ENCODE measurements at places on chromosomes 7 and 10.

- no peak for DNase-seq
These were observed 74.3 kb downstream of the LHPP start for GRCh38 chr10:124535731-124536495.

DNA sequence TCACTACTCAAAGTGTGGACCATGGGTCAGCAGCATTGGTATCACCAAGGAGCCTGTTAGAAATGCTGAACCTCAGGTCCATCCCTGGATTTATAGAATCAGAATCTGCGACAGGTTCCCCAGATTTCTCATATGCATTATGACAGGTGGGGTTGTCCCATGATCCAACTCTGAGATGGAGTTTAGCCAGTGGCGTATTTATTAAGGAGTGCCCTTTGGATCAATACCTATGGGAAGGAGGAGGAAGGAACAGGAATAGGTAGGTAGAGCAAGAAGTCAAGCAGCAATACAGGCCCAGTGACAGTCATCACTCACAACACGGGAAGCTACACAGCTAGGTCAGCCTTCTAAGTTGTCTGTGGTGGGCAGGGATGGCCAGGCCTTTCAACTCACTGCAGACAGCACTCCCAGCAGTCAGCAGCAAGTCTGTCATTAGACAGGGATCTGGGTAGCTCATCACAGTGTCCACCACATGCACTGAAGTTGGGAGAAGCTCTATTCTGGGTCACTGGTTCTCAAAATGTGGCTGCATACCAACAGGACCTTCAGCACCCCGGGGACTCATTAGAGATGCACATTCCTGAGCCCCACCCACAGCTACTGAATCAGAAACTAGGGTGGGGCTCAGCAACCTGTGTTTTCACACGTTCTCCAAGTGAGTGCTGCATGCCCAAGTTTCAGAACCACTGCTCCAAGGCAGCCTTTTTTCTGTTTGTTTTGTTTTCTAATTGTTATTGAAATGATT, 532.3 kb upstream of the GALNT17 start:
- DNase-seq: no peak

DNA sequence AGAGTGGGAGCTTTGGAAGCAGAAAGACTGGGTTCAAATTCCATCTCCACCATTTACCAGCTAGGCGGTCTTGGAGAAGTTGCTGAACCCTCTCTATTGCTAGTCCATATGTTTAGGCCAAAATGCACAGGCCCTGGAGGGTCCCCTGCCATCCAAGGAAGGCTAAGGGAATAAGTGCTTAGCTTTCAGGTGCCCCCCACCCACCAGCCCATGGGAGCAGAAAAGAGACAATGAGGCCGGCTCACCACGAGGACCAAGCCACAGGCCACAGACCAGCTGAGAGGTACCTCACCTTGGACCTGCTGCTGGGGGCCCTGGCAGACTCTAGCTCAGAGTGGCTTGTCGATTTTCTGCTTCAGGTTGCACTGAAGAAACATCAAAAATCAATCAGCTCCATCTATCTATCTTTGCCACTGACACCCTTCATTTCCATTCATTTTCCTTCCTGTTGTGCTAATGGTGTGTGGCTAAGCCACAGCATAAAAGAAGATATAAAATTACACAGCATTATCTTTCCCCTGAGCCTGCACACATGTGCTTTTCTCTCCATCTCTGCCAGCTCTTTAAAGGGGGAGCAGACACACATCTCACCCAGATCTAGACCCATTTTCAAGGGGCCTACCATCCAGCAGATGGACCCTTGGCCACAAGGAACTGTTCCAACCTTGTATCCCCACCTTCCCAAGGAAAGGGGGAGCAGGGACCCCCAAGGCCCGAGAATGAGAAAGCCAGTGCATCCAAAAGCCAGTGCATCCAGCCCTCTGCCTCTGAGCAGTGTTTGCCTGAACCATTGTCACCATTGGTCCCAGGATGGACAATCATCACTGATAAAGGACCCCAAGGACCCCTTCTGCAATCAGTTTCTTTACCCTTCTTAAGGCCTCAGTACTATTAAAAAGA, 65.4 kb downstream of the GRID1 start:
- no peak for DNase-seq

DNA sequence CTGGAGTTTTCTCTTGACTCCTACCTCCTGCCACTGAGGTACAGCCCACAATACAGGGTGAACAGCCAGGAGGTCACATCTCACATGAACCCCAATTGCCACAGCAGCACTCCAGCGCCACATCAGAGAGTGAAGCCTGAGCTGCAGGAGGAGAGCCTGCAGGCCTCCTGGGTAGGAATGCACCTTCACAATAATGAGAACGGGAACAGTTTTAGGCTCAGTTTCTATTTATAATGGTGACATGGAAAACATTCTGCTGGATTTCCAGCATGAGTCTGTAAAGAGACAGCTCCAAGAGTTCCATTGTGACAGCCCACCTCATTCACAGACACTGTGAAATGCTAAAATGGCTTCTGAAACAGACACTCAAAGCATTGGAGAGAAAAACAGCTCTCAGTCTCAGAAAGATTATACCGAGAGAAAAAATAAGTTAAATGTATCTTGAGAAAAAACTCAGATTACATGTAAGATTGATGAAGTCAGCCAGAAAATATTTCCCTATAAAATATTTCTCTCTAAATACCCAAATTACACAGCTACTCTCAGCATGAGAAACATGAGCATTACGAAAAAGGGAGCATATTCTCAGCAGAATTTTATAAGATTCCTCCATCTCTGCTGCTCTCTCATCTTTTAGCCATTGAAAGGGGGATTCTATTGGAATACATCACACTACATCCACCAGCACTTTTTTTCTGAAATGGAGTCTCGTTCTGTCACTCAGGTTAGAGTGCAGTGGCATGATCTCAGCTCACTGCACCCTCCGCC, 11.3 kb downstream of the ZNF680 start:
- no peak for DNase-seq

DNA sequence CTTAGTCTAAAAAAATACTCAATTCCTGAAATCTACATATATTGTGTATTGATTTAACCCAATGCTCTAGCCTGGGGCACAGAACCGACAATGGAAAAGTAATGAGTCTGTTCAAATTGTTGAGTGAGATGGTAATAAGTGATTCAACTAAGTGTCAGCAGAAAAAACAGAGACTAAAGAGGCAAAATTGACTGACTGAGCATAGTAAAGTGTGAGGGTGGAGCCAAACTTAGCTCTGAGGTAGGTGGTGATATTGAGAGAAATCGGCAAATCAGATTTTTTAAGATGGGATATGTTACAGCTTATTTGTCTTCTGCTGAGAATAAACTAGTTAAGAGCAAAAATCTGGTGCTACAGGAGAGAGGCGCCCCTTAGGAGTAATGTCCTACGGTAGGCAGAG, 764.0 kb upstream of the LRRN3 start:
- DNase-seq: no peak

GRCh38 chr10:128025951-128026350, 100.3 kb downstream of the MKI67 start:
- no peak for DNase-seq

DNA sequence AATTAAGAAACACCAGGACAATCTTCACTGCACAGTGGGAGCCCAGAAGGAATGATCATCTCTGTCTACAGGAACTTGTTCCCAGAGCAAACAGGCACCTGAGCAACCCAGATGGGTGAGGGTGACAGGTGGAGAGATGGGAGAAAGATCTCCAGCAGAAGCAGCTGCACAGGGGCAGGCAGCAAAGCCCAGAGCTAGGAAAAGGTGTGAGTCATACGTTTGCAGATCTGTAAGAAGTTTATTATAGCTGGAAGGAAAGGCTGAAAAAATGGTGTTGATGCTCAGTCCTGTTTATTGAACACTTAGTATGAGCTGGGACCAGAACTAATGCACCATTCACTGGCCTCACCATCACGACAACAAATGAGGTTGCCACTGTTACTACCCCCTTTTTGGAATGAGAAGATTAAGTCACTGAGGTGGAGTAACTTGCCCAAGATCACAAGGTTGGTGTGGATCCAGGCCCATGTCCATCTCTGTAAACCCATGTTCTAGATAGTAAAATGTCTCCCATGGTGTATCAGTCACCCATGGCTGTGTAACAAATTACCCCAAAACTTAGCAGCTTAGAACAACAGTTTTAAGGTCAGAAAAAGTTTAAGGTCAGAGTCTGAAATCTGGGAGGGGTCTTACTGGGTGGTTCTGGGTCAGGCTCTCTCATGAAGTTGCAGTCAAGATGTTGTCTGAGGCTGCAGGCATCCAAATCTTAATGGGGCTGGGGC, 506.9 kb downstream of the RPS24 start:
- no peak for DNase-seq

DNA sequence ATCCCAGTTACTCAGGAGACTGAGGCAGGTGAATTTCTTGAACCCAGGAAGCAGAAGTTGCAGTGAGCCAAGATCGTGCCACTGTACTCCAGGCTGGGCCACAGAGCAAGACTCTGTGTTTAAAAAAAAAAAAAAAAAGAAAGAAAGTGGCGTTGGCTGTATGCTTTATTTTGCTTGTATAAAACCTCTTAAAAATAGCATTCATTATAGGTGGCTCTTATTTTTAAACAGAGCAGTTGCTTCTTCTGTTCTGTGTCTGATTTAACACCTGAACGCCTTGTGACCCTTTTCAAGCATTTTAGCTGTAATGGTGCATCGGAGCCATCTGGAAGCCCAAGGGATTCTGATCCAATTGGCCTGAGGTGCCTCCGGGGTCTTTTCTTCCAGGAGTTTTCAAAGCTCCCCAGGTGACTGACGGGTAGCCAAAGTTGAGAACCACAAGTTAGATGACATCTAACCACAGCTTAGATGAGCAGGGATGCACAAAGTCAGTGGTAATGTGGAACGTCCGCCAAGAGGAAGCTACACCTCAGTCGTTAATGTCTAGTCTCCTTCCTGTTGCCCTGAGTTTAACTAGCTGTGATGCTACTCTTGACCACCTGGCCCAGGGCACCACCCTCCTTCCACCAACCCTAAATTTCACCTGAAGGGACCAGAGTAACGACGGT, 274.6 kb upstream of the KLF6 start:
- DNase-seq: no peak

All from fibroblast of skin of right biceps (primary cell).